ENCODE measurements at places on chromosomes 6 and 20.

- DNase-seq = no peak
Observed at GRCh38 chr20:14643556-14643955, 306.1 kb upstream of the FLRT3 start.

- no peak for DNase-seq
Observed at GRCh38 chr20:1182106-1182505, 2.7 kb downstream of the TMEM74B start.

DNA sequence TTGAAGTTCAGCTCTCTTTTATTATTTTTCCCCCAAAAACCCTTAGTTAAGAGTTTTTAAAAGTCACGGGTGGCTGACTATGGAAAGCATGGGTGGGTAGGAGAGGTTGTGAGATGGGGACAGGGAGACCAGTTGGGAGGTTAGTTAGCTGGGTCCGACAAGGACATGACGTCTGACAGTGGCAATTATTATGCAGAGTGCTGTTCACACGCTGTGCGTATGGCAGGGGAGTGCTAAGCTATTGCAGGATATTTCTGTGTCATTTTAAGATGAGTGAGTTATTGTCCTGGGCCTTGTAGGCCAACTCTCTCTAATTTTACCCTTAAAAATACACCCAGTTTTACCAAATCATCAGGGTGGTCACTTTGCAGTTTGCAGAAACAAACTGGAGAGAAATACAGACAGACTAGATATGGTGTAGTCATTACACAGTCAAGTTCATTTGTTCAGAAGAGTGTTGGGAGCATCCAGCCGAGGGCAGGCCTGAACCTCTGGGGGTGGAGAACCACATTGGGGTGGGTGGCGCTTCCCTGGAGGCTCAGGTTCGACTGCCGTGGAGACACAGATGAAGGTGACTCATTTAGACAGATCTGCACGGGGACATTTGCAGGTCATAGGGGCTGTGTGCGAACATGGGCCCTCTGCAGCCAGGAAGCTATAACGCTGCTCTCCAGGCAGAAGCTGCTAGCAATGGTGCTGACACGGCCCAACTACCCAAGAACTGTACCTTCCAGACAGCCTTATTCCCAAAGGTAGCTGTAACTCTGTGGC, 307.6 kb downstream of the QKI start:
- no peak for DNase-seq

DNA sequence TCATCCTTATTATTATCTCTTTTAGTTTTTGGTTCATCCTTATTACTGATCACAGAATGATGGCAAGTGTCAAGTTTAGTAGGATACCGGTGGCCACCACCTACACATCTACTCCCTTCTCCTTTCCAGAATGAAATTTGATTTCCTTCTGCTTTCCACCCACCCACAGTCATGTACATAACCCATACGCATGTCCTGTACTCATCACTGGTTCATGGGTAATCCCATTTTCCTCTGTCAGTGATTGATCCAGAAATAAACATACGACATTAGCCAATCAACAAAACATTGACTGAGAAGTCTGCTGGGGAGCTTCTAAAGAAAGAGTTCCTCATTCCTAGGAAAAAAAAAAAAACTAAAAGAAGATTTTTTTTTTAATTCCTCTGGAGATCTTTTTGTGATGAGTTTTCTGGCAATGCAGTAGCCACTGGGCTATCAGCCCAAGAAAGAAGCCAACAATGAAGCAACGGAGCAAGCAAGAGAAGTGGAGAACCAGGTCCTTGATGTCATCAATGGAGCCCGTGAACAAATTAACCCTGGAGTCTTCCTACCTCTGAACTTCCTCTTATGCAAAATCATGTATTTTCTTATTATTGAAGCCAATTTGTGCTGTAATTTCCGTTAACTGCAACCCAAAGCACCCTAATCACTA, 127.8 kb downstream of the TASP1 start:
- DNase-seq = no peak

- DNase-seq = no peak
Observed at GRCh38 chr6:107400616-107401147, 58.7 kb downstream of the PDSS2 start.

DNA sequence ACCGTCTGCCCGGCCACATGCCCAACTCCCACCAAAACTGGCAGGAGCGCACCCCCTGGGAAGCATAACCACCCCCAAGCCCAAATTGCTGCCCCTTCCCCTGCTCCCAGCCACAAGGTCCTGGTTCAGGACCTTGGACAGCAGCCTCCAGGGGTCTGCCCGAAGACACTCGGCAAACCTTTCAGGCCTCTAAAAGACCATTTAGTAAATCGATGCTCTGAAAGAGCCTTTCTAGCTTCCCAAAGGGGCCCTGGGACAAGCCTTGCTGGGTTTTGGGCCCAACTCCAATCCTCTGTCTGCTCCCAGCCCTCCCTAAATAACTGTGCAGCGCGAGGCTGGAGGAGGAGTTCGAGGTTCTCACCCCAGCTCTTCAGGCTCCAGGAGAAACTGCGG, 30.5 kb downstream of the GRM4 start:
- DNase-seq = no peak

DNA sequence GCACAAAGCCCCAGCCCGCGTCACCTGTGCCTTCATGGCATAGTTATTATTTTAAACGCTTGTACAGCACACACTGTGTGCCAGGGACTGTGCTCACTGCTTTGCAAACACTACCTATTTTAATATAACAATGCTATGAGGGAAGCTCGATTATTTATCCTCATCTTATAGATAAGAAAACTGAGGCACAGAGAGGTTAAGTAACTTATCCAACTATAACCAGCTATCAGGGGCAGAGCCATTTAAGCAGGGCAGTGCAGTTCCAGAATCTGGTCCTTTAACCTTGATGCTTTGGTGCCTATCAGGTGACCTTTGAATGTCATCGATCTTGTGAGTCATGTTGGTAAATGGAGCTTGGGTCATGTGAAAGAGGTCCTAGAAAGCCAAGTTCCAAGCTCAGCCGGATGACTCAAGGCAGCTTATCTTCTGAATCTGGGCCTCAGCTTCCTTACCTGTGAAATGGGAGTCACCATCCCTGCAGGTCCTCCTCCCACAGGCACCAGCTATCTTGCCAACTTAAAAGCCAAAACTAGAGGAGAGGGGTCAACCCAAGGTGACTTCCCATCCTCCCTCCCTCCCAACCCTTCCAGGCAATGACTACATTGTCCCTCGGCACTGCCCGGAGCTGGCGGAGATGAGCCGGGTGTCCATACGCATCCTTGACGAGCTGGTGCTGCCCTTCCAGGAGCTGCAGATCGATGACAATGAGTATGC, 56.4 kb upstream of the TTPAL start:
- DNase-seq = no peak

DNA sequence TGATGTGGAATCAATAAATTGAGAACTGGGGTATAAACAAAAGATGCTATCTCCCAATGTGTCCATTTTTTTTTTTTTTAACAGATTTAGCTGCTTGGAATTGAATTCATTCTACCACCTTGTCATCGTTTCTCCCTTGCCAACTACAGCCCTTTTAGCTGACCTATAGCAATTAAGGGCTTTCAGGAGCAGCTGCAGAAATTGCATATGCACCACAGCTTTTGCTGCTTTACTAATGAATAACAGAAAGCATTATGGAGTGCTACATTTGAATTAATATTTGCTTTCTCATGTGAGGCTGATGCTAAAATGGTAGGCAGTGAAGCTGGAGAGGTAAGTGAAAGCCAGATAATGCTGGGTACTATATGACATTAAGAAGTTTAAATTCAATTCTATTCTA, 5.7 kb downstream of the SESN1 start:
- no peak for DNase-seq

DNA sequence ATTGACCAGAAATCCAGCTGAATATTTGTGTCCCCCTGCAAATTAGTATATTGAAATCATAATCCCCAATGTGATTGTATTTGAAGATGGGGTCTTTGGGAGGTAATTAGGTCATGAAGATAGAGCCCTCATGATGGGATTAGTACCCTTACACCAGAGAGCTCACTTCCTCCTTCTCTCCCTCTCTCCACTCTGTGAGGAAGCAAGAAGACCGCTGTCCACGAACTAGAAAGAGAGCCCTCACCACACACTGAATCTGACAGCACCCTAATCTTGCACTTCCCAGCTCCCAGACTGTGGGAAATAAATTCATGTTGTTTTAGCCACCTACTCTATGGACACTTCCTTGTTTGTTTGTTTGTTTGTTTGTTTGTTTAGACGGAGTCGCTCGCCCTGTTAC, 11.9 kb upstream of the PLAGL1 start:
- DNase-seq = peak; percentile 63

- DNase-seq = no peak
Observed at GRCh38 chr6:94668876-94669275, 908.5 kb upstream of the MANEA start.

DNA sequence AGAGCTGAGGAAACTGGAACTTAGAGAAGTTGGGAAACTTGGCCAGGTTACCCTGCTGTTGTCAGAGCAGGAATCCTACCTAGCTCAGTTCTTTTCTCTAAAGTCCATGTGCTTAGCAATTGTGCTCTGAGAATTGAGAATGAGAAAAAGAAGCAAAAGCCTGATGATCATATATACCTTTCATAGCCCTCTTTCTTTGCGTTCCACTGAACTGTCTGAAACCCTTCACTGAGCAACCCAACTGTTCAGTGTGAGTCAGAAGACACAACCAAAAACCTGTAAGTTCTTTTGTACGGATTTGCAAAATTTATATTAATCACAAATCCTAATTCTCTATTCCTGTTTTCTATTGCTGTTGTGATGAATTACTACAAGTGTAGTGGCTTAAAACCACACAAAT, 80.6 kb downstream of the PHF3 start:
- DNase-seq = no peak

GRCh38 chr6:4668271-4669179, 107.7 kb upstream of the CDYL start:
- no peak for DNase-seq

DNA sequence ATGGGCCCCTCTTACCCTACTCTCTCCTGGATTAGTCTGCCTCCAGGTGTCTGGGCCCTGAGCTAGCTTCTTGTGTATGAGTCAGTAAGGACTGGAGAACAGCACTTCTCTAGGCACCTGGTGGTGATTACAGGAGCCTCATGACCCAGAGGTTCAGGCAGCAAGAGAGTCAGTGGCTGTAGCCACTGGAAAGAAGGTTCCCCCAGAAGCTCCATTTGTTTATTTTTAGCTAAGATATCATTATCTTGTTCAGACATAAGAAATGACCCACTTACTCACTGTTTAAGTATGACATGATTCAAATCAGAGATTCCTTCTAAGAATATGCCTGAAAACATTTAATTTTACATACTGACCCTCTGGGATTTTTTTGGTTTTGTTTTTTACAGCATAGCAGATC, 23.6 kb upstream of the SLC4A11 start:
- DNase-seq = no peak

DNA sequence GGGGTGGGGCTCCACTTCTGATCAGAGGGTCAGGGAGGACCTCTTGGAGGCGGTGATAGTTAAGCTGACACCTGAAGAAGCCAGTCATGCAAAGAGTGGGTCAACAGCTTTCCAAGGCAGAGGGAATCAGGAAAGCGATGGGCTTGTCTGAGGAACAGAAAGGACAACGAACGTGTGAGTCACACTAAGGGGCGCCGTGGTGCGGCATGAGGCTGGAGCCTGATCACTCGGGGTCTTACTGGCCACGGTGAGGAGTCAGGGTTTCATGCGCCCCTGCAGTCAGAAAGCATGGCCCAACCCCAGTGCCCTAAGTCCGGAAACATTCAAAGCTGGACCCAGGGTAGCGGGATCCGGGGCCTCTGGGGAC, 50.6 kb upstream of the SLC32A1 start:
- no peak for DNase-seq

- peak; percentile 61 for DNase-seq
Observed at GRCh38 chr20:15937179-15937578, 636.1 kb downstream of the KIF16B start.

GRCh38 chr20:37375227-37375626, 29.3 kb downstream of the SRC start:
- DNase-seq = no peak

DNA sequence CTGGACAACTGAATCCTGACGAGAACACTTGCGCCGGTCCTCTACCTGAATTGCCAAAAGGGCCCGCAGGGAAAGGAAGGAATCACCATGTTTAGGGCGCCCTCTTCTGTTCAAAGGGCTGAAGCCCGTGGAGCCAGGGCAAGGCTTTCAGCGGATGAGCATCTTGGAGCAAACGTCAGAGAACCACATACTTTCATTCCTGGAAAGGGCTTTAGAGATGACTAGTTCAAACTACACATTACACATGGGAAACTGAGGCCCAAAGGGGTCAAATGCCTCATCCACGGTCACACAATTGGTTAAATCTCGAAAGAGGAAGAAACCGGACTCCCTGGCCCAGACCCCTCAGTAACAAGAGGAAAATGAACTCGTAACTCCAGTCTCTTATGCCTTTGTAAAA, 11.5 kb upstream of the ZNF133 start:
- DNase-seq = peak; percentile 82

GRCh38 chr6:97049253-97050011, 124.9 kb downstream of the KLHL32 start:
- DNase-seq = peak; percentile 33

GRCh38 chr6:35392111-35392702, 49.8 kb downstream of the PPARD start:
- DNase-seq = no peak

DNA sequence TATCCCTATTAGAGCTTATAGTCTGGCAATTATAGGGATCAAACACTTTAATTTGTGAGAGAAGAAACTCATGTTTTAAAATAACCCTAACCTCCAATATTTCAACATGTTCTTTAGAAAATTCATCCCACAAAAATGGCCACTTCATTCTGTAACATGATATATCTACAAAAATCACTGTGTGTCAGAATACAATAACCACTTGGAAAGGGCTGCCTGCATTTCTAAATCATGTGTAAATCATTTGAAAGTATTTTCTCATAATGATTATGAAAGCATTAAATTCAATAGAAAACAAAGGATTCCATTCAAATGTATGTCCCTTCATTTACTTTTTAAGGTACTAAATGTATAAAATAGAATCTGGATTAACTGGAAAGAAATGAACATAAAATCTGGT, 101.4 kb upstream of the NHSL1 start:
- no peak for DNase-seq

- DNase-seq = no peak
Observed at GRCh38 chr6:105135907-105136430, 43.8 kb downstream of the POPDC3 start.

GRCh38 chr20:12718619-12719018, 290.2 kb upstream of the SPTLC3 start:
- no peak for DNase-seq

DNA sequence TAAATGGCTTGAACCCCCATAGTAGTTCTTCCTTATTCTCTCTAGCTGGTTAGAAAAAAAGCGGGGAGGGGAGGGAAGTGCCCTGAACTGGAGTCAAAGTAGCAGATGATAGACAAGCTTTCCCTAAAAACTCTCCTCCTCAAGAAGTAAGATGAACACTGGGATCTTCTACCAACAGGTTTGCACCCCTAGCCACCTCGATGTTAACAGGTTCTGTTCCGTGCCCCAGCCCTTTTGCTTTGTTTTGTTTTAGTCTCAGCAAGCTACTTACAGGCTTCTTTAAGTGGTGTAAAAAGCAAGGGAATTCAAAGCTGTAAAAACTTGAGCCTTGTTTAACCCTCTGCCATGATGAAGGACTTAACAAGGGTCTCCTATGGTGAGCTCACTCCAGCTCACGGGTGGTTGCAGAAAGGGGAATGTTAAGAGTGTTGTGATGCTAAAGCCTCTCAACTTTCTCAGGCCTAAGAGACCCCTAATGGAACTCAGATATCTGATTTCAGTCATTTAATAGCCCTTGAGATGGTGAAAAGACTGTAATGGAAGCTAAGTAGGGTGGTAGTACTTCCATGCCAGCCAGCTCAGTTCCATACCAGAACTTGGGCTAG, 106.0 kb downstream of the FOXO3 start:
- DNase-seq = no peak
